ENCODE measurements at places on chromosomes 7 and 10.

GRCh38 chr10:124906551-124907001 lies 35.3 kb upstream of the ZRANB1 start:
- DNase-seq = no peak

- no peak for DNase-seq
These were observed 286.4 kb upstream of the MEOX2 start for GRCh38 chr7:15972862-15973275.

DNA sequence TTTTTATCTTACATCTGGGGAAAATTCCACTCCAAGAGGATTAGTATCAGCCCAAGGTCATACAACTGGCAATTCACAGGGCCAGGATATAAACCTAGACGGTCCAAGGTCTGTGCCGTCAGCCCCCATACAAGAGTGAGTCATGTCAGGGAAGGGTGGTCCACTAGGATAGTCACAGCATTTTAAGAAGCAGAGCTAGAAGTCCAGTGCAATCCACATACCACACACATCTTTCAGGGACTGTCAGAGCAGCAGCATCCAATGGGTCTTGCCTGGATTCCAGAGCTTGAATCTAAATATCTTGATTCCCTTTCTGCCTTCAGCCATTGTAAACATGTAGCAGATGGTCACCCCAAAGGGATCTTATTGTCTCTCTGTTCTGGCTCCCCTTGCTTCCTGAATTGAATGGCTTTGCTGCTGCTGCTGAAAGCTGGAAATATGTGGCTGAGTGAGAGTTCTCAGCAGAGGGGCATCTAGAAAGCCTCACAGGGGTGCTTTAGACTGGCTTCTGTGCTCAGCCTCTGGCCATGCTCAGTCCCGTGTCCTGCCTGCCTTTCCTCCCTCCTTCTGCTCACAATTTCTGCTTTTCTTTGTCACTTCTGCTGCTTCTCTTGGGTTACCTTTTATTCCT lies 9.9 kb upstream of the OR6V1 start:
- no peak for DNase-seq

GRCh38 chr10:79327090-79327457 lies 20.2 kb upstream of the PPIF start:
- no peak for DNase-seq

DNA sequence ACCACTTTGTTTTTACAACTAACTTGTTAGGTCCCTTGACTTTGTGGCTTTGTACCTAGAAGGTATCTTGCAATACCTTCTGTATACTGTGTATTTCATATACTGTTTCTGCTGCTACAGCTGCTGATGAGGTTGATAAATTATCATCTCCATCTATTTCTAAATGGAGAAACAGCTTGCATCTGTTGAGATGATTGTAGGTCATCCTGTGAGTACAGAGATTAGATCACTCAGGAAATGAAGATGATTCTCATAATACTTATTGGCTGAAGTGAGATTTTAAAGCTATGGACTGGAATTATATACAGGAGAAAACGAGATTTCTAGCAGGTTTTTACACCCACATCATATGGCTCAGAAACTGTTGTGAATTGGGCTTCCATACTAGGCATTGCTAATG lies 280.5 kb downstream of the KCND2 start:
- DNase-seq = no peak

DNA sequence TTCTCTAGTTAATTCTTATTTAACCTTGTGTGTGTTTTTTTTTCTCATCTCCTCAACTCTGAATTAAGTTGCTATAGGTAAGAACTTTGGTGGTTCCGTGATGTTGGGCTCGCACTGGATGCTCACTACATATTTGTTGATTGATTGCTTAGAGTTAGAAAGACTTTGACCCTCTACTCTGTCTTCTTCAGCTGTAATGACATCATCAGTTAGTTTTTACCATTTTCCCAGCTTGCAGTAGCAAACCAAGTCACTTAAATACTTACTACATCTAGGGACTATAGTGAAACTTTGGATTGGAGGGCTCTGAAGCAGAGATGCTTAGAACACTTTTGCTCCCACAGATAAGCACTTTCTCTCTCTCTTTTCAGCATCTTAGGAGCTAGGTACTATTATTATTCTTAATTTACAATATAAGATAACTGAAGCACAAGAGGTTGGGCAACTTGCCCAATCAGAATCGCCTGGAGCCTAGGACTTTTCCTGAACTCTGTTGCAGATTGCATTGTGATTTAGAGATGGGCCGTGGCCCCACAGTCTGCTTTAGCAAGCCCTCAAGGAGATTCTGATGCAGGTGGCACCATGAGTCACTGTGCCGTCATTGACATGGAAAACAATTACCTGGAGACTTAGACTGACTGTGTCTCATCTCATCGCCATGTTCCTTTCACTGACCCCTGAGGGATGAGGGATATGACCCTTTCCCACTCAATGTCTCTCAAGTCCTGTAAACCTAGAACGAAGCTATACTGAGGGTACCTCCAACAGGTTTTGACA lies 471.9 kb upstream of the PODXL start:
- no peak for DNase-seq

DNA sequence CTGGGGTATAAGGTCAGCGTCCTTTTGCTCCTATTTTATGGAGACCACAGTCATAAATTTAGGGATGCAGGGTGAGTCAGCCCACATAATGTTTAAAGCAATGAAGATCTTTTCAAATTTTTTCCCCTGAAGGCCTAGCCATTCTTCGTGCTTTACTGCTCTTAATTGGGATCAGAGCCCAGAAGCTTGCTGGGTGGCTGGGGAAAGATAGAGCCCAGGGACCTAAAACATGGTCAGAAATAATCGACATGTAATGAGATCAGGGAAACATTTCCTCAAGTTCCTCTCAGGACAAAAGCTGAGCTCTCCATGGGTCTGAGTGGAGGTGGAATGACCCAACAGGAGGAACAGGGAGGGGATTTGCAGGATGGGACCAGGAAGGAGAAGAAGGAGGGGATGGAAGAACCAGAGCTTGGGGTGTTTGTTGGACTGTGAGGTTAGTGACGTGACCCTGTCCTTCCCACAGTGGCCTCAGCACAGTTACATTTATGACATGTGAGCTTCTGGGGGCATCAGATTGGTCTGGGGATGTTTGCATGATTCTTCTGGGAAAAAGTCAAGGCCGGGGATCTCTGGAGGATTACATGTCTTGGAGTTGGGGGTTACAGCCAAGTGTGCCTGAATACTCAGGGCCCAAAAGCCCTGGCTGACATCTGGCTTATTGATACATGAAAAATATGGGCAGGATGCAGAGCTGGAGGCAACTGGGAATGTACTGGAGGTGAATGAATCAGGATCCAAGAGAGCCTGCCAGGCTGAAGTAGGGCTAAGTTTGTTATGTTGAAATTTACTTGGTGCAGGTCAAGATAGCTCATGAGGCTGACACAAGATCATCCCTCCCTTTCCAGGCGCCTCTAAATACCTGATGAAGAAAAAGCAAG lies 477.9 kb downstream of the RPS24 start:
- no peak for DNase-seq

- DNase-seq = no peak
These were observed 717.0 kb upstream of the IGFBP3 start for GRCh38 chr7:46637793-46638735.

GRCh38 chr7:3942816-3943745 lies 642.0 kb downstream of the SDK1 start:
- no peak for DNase-seq

- DNase-seq = no peak
These were observed 131.7 kb downstream of the SORCS1 start for GRCh38 chr10:107032700-107033401.

DNA sequence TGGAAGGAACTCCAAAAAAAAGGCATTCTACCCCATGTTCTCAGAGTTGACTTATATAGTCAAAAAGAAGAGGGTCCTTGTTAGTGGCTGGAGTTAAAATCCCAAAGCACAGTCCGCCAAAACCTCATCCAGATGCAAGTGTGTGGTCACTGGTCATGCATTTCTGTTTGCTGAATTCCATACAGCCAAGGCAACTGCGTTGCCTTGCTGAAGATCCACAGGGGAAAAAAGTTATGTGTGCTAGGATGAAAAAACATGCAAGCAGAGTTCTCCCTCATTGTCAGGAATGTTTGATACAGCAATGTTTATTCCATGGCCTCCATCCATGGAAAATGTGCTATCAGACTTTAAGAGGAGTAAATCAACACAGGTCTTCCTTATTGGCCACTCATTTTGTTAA lies 213.1 kb downstream of the CREB5 start:
- no peak for DNase-seq

DNA sequence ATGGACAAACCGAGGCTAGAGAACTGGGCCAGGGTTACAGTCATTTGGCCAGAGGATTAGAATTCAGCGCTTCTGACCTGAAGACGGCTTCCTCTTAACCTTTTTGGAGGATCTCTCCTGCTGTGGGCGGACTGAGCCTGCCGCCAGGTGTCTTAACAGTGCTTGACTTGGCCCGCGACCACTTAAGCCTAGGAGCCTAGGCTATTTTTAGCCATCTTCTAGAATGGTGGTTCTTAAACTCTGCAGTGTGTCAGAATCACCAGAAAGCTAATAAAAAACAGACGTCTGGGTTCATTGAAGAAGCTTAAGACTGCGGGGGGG lies 722 bp downstream of the MDH2 start:
- DNase-seq = no peak

DNA sequence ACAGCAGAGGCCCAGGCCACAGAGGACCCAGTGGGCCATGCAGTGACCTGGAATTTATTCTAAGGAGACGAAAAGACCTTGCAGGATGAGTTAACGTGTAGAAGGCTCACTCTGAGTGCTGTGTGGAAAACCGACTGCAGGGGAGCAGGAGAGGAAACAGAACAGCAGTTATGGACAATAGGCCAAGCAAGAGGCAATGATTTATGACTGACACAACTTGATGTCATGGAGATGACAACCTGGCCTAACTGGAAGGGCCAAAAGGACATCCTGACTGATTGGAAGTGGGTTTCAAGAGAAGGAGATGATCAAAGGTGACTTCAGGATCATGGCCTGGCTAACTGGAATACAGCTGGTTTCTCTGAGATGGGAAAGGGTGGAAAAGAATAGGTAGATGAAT lies 70.2 kb upstream of the RAPGEF5 start:
- no peak for DNase-seq

DNA sequence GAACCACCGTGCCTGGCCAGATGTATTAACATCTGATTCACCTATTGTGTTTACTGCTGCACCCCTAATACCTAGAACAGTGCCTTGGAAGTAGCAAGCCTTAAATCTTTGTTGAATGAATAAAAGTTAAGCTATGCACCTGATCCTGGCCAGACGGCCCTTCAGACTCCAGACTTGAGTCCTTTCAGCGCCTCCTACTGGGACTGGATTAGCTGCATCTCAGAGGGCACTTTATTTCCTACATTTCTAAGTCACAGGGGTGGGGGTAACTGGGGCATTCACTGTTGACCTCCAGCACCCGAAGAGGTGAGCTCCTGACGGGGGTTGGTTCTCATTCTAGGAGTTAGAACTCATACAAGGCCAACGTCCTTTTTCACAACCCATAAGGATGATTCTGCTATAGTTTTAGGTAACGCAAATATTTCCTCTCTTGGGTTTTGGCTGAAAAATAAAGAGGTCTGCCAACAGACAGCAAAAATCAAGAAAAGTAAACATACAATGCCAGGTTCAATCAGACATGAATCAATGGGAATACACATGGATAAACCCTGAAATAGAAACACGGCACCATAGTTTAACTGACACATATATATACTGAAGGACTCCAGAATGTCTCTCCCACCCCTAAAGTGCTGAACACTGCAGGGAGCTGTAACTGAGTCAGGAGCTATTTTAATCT lies 48.0 kb upstream of the DLG5 start:
- no peak for DNase-seq

GRCh38 chr10:78420946-78421735 lies 387.5 kb downstream of the RPS24 start:
- DNase-seq = no peak

DNA sequence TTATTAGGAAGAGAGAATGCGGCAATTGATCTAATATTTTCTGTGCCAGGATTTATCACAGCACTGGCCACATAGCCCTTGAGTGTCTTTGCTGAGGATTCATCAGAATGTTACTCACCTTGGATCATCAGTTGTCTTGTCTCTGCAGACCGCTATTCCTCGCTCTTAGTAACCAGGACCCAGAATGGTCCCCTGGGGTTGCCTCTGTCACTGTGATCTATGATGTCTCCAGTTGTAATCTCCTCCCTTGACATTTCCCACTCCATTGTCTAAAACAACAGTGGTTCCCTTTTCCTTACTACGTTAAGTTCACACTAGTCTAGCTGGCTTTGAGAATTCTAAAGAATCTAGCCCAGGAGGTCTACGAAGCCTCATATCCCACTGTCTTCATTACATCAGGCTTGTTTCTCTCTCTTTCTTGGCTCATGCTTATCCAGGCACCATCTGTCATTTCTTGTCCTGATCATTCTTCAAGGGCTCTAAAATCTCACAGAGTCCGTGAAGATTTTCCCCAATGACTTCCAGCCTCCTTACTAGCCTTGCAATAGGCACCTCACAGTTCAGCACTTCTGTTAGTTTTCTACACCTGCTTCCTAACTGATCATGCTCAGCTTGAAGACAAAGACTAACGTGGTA lies 125.8 kb downstream of the CUBN start:
- no peak for DNase-seq

- DNase-seq = no peak
These were observed 1.1 kb upstream of the EMX2 start for GRCh38 chr10:117541405-117541908.

- DNase-seq = no peak
These were observed 36.1 kb downstream of the KCNMA1 start for GRCh38 chr10:77601488-77601887.

DNA sequence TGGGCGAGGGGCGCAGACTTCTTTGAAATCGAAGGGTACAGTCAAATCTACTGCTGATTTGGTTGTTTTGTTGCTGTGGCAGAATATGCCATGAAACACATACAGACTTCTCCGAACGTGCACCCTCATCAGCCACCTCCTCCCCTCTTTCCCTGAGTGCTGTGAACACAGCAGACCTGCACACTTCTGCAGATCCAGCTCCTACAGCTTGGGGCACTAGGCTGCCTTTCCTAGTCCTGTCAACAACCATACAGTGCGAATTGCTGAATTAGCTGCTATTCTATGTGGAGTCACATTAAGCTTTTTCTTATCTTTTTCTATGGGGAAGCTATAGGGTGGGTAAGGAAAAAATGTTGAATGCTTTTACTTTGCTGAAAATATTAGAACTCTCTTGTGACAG lies 57.5 kb downstream of the COL17A1 start:
- no peak for DNase-seq
